ENCODE measurements at places on chromosomes 2 and 18.

GRCh38 chr18:68221111-68221724 lies 493.7 kb downstream of the TMX3 start:
- no peak for DNase-seq

DNA sequence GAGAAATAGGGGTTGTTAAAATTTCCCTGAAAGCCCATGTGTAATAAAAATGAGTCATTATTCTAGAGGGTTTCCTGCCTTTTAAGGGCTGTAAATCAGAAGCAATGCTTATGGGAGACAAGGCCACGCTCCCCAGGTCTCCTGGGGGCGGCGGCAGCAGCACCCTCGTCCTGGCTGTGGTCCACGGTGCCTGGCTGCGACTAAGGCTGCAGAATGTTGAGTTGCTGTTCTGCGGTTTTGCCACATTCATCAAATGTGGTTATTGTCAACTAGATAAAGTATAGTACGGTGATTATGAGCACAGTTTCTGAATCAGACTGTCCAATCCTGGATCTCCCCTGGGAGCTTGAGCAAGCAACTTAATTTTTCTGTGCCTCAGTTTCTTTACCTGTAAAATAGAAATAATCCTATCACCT lies 11.9 kb upstream of the AGFG1 start:
- DNase-seq, result no peak

GRCh38 chr2:25437881-25438662 lies 96.3 kb upstream of the DNMT3A start:
- no peak for DNase-seq

GRCh38 chr2:239669899-239670460 lies 269.2 kb upstream of the HDAC4 start:
- DNase-seq, result no peak

GRCh38 chr2:86417961-86418360 lies 23.2 kb upstream of the KDM3A start:
- no peak for DNase-seq

DNA sequence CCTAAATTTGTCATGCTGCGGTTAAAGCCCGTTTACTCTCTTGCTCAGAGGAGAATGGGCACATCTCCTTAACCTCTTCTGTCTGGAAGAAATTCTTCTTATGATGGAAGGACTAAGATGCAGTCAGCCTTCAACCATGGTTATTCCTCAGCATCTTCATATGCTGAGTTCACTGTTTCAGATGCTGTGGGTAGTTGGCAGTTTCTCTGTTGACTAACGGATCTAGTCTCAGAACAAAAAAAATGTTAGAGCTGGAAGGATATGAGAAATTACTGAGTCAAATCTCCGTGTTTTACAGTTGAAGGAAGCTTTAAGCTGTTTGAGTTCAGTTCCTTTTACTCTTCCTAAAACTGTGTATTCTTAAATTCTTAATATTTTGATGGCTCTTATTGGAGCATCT lies 43.6 kb upstream of the PGAP1 start:
- no peak for DNase-seq

DNA sequence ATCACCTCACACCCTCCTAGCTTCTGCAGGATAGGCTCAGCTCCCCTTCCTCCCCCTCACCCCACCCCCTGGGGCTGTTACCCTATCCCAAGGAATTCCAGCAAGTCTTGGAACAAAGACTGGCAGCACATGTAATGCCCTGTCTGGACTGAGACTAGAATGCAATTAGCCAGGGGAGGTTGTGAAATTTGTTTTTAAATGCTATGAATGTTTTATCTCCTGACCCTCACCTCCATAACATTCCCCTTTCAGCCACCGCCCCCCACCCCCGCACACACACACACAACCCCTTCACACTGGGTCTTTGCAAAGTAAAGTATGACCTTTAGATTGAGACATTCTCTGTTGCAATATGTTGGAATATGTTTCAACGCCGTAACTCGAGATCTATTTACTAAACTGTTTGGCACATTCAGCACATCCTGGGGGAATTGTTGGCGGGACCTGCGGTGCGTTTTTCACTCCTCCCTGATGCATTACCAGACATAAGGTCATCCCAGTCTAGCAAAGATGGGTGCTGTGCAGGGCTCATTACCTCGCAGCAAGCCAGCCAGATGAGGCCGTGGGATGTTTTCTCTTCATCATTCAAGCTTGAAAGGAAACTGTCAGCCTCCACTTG lies 290.7 kb upstream of the SLC14A2 start:
- peak; percentile 12 for DNase-seq

GRCh38 chr2:72036595-72036994 lies 111.1 kb downstream of the CYP26B1 start:
- DNase-seq, result no peak

DNA sequence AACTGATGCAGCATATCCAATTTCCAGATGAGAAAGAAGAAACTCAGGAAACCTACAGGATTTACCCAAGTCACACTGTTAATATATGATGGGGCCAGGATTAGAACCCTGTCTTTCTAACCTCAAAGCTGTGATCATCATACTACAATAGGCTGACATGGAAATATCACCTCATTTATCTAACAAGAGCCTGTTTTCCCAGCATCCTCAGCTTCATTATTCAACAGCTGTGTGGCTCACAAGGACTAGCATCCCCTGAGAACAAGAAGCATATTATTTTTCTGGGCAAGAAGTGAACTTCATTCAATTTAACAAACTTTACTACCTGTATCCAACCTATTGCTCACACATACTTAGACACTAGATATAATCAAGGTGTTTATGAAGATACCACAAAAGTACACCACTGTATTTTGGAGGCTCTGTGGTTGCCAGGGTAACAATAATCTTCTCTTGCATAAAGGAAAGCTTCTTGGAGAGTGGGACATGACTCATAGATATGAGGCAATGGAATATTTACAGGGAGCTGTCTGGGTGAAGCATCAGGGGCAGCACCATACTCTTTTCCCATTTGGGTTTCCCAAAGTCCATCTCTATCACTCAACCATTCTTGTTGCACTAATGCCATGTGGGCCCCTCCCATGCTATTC lies 218.2 kb downstream of the RAD51AP2 start:
- no peak for DNase-seq
